Colonic mucosa (tissue), 4 donors: ENCODE measurements at places on chromosomes 7 and 10. TPM values are rescaled to one million over a fixed set of nuclear protein-coding genes. Genes with fewer than 3 reads are reported as not detected.

Gene PCLO
- 8.8 TPM for total RNA-seq

Gene MBL2
- 0.17 TPM for total RNA-seq

Gene PIK3AP1
- 12.4 TPM for total RNA-seq

Gene KLLN
- 1.8 TPM for total RNA-seq

Gene SYT15B
- 0.17 TPM for total RNA-seq

Gene LAMTOR4
- 268 TPM for total RNA-seq

Gene MDFIC
- 9.1 TPM for total RNA-seq

Gene TRIM56
- total RNA-seq, result 47.9 TPM

Gene ZPBP
- not detected for total RNA-seq

Gene RASSF4
- 13.1 TPM for total RNA-seq

DNA sequence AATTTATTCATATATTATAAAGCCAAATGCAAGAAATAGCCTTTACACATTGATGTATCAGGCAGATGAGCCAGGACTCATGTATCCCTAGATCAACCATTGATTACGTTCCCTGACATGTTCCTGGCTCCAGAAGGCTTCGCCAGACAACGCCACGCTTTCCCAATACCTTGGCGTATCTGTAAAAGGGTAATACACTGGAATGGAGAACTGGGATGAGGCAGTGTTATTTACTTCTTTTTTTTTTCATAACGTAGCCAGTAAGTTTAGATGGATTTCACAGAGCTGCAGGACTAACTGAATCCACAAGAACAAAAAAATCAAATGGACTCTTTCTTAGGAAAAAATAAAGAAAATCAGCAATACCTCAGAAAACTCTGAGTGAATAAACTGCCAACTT lies 588.1 kb upstream of the SEMA3D start:
- H3K36me3 ChIP-seq, result no peaks in the 10 kb centered on the region
- DNase-seq, result no peak
- no peaks in the 10 kb centered on the region for H3K4me1 ChIP-seq
- H3K27ac ChIP-seq, result no peak overlapping the region
- H3K27me3 ChIP-seq, result no peaks in the 10 kb centered on the region

DNA sequence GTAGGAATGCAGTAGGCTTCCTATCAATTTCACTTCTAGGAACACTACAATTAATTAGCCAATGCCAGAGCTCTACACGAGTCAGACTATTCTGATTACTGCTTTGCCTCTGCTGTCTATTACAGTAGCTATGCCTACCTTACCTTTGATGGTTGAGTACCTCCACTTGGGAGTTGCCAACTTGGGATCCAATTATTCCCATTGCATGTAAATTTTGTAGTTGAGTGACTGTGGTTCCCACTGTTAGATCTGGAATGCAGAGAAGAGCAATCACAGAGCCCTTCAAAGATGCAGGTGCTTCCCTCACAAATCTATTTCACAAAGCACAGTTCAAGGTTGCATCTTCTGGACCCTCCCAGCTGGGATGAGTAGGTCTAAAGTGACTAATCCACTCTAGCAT lies 62.9 kb upstream of the AASS start:
- H3K36me3 ChIP-seq, result no peaks in the 10 kb centered on the region
- no peaks in the 10 kb centered on the region for H3K4me1 ChIP-seq
- H3K27me3 ChIP-seq, result no peaks in the 10 kb centered on the region
- no peak overlapping the region for H3K4me3 ChIP-seq

GRCh38 chr10:97131181-97131628 lies 54.6 kb downstream of the SLIT1 start:
- H3K27ac ChIP-seq, result no peak overlapping the region
- no peaks in the 10 kb centered on the region for H3K27me3 ChIP-seq
- H3K4me3 ChIP-seq, result no peak overlapping the region
- DNase-seq, result no peak
- H3K4me1 ChIP-seq, result no peaks in the 10 kb centered on the region

DNA sequence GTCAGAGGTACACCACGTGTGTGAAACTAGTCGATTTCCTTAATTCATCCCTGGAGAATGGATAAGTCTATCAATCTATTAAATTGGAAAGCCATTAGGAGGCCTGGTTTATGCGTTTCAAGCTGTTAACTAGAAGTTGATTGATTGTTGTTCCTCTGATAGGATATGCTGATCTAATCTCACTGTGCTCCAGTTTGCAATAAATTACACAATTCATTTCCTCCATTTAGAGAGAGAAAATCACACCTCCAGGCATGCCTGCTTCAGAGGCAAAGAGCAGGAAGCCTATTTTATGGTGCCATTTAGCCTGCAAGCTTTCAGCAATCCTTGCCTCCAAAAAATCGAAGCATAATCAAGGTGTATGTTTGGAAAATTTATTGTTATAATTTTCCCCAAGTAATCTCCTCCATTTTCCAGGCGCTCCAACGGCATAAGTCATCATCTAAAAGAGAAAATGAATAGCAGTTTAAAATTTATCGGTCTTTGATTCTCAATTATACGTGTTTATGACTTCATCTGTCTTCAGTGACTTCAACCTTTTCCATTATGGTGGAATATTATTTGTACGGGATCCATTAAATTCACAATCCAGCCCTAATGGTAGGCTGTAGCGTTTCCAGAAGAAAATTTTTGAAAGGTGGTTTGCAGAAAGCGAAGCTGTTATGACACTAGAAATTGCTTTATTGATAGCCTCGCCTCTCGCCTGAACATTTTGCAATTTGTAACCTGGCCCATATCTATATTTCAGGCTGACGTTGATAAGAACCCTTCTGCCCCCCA lies 42.9 kb upstream of the HMX3 start:
- H3K27me3 ChIP-seq, result no peaks in the 10 kb centered on the region
- no peaks in the 10 kb centered on the region for H3K4me1 ChIP-seq
- no peak overlapping the region for H3K27ac ChIP-seq
- no peak overlapping the region for H3K4me3 ChIP-seq

- no peaks in the 10 kb centered on the region for H3K36me3 ChIP-seq
- no peak for DNase-seq
- H3K4me1 ChIP-seq, result no peaks in the 10 kb centered on the region
- no peaks in the 10 kb centered on the region for H3K27me3 ChIP-seq
- no peak overlapping the region for H3K4me3 ChIP-seq
These were observed 485.5 kb downstream of the LRMDA start for GRCh38 chr10:75916906-75917305.

DNA sequence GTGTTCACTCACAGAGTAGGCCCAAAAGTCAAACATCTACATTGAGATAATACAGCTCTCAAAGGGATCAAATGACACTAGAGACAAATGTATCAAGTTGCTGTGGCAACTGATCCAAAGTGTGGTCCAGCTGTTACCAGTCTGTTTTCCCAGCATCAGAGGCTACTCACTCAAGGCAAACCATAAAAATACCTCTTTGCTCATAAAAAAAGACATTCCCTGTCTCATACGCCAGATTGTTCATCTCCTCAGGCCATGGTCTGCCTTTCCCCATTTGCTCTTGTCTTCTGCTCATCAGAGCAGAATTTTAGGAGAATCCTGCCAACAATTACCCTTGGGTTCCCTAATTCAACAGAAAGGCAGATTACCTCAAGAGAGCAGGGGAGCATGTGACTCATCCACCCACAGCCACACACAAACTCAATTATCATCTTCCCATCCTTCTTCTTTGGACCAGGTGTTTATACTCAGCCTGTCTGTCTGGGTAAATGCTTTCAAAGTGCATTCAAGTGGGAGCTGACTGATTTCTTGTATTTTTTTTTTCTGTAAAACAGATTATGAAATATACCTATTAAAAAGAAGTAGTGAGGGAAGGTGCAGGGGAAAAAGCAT lies 226.5 kb upstream of the HPS1 start:
- H3K36me3 ChIP-seq, result no peaks in the 10 kb centered on the region
- no peak overlapping the region for H3K27ac ChIP-seq
- no peaks in the 10 kb centered on the region for H3K27me3 ChIP-seq
- H3K4me3 ChIP-seq, result no peak overlapping the region
- no peaks in the 10 kb centered on the region for H3K4me1 ChIP-seq
- DNase-seq, result no peak

DNA sequence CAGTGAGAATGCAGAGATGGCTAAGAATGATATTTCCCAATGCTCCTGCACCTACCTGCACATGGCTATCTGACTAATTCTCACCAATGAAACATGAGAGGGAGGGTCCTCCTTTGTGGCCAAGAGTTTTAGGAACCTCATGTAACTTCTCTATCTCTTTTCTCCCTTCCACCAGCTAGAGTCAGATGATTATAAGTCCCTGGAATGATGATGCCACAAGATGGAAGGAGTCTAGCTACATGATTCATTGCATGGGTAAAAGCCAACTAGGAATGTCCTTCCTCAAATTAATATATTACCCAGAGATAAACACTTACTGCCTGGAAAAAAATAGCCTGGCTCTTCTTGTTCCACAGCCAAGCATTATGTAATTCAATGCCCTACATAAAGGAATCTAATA lies 55.1 kb upstream of the AASS start:
- H3K4me3 ChIP-seq, result no peak overlapping the region
- no peaks in the 10 kb centered on the region for H3K36me3 ChIP-seq
- H3K4me1 ChIP-seq, result no peaks in the 10 kb centered on the region
- no peaks in the 10 kb centered on the region for H3K27me3 ChIP-seq
- no peak overlapping the region for H3K27ac ChIP-seq
- DNase-seq, result no peak

GRCh38 chr7:117126676-117127075 lies 173.4 kb downstream of the ST7 start:
- H3K4me1 ChIP-seq, result peaks cover 6% of the 10 kb centered on the region
- H3K27me3 ChIP-seq, result no peaks in the 10 kb centered on the region
- H3K4me3 ChIP-seq, result no peak overlapping the region

GRCh38 chr7:52547308-52547910 lies 488.0 kb upstream of the POM121L12 start:
- no peak for DNase-seq
- no peak overlapping the region for H3K27ac ChIP-seq
- no peaks in the 10 kb centered on the region for H3K4me1 ChIP-seq
- no peaks in the 10 kb centered on the region for H3K36me3 ChIP-seq
- H3K4me3 ChIP-seq, result no peak overlapping the region

DNA sequence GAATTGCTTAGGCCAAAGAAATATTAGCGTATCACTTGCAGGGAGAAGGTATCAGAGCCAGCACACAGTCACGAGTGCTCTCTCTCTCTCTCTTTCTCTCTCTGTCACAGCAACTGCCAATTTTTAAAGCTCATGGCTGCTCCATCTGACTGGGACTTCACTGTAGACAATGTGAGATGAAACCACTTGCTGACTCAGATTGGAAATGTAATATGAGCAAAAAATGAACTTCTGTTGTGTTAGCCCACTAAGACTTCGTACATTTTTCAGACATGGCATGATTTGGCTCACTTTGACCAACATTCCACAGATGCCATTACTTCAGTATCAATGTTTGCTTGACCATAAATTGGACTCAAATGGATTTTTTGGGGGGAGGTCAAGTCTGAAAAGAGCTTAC lies 68.1 kb downstream of the DGKB start:
- H3K36me3 ChIP-seq, result no peaks in the 10 kb centered on the region
- no peak for DNase-seq
- H3K4me1 ChIP-seq, result no peaks in the 10 kb centered on the region
- no peaks in the 10 kb centered on the region for H3K27me3 ChIP-seq
- H3K4me3 ChIP-seq, result no peak overlapping the region

DNA sequence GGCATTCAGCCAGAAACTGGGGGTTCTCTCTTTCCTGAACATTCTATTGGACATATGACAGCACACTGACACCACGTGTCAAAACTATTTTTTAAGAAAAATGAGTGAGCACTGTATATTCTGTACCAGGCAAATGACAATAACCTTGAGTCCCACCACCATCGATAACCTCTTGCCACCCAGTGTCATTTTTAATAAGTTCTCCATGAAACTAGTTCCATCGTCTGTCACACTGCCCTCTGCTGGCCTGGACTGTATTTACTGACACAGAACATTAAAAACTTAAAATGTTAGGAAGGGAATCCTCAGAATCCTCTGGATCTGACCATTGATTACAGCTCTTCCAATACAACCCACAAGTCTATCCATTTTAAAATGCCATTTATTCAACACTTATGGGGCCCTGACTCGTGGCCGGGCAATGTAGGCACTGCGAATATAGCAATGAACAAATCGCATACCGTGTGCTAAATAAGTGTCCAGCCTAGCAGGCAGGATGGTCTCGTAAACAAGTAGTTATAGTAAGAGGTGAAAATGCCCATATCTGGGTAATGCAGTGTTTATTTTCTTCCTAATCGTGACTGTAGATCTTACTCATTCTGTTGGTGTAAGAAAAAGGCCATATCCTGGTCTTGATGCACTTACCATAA lies 35.9 kb upstream of the CACNB2 start:
- no peak overlapping the region for H3K4me3 ChIP-seq
- no peaks in the 10 kb centered on the region for H3K4me1 ChIP-seq
- H3K36me3 ChIP-seq, result no peaks in the 10 kb centered on the region
- H3K27ac ChIP-seq, result no peak overlapping the region
- peak; percentile 64 for DNase-seq
- H3K27me3 ChIP-seq, result no peaks in the 10 kb centered on the region
